ENCODE measurements at places on chromosomes 13 and 19.

- no peak for DNase-seq
Observed at GRCh38 chr19:1606138-1606651, 933 bp upstream of the UQCR11 start.

DNA sequence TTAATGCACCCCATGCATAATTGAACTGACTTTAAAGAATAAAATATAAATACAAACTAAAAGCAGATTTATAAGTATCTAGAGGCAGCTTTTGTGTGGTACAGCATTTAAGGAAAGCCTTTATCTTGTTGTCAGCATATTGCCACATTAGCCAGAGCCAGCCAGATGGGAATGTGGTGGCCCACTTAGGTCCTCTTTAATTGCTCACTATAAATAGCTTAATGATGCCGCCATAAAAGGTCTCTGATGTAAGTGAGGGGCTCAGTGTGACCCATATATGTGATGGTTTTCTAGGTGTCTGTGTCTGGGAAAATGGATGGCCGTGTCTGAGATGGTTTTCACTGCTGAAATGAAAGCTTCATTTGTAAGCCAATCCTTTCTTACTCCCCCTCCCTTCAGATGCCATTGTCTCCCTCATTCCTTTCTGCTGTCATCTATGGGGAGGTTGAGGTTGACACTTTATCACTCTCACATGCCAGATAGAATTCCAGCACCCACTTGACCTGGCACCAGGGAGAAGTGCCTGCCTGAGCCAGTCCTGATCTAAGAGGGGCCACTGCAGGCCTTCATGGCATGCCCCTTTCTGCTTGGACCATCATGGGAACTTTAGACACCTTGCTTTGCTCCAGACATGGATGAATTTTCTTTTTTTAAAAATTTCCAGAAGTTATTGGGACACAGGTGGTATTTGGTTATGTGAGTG, 135.3 kb downstream of the MTUS2 start:
- no peak for DNase-seq

DNA sequence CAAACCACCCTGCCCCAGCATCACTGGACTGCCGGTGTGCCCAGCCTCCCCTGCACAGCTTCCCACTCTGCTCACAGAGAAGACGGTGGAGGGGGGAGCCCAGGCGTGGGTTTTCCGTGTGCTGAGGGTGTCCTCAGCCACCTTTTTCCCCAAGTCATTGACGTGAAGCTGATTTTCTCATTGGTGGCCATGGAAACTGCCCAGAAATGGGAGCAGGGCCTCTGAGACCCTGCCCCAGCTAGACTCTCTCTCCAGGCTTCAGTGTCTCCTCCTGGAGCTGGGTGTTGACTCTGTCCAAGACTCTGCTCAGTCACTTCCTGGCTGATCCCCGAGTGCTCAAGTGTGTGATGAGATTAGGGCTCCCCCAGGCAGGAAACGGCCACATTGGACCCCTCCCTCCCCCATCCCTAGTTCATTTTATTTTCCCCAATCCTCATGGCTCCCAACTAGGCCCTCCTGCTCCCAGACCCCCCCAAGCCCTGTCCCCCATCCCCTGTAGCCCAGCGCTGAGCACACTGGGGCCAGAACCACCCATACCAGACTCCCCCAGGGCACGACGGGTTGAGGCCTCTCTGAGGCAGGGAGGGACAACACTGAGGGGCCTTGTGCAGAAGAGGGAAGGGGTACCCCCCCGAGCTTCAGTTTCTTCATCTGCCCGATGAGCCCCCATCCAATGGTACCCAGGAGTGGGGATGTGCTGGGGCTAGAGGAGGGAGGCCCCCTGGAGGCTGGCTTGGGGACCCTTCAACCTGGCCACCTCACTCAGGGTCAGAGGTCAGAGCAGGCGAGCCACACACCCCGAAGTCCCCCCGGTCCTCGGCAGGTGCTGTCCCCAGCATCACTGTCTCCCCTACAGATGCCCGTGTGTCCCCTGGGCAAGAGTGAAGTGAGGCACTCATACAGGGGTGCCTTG, 1.2 kb upstream of the F2RL3 start:
- DNase-seq = no peak

DNA sequence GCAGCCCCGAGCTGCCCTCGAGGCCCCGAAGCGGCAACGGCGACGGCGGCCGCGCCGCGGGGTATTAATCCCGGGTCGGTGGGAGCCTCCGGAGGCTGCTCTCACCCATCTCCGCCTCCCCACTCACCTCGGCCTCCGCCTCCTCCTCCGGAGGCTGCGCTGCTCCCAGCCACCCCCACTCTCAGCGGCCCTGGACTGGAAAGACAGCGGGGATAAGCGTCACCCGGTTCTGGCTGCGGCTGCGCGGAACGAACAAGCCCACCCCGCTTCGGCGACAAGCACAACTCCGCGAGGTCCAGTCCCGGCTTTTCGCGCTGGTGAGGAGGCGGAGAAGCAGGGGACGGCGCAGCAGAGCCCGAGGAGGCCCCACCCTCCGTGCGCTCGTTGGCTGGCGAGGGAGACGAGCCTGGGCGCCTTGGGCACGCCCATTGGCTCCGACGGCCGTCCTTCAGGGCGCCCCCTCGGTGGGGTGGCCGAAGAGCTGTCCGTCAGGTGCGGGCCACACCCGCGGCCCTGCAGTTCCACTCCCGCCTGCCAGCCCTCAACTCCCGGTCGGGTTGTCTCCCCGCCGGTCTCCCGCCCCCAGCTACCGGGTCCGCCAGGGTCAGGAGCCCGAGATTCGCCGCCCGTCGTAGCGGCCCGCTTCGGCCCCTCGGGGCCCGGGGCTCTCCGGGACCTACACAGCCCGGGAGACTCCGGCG, at the start of gene ZMYM5:
ZMYM5 (minus strand) TSS at position 327 of the 701 bp plus-strand sequence. CDS start 11,469 bp downstream, outside the sequence.
- peak; percentile 97 for DNase-seq

- DNase-seq = no peak
Observed at GRCh38 chr19:47491358-47492136, 7.5 kb upstream of the KPTN start.

DNA sequence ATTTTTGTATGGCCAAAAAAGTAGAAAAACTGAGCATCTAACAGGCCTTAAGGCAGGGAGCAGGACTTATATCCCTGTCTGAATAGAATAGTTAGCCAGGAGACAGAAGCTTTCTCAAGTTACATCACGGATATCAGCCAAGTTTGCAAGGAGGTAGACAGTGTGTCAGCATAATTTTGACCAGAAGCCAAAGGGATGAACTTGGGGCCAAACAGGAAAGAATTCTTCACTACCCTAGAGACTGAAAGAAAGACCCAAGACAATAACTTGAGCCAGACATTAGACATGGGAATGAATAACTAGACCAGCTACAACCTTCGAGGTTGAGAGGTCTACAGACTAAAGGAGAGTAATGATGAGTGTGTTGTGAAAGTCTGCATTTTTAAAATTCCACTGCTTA, 48.1 kb upstream of the PCDH9 start:
- no peak for DNase-seq

- DNase-seq = no peak
Observed at GRCh38 chr13:104949840-104950740, 1585.4 kb downstream of the EFNB2 start.

GRCh38 chr13:44874886-44875630, 114.2 kb downstream of the NUFIP1 start:
- no peak for DNase-seq

- DNase-seq = no peak
Observed at GRCh38 chr13:52787235-52787634, 47.6 kb upstream of the CNMD start.

- DNase-seq = no peak
Observed at GRCh38 chr19:37970699-37971098, 63.7 kb downstream of the SIPA1L3 start.

DNA sequence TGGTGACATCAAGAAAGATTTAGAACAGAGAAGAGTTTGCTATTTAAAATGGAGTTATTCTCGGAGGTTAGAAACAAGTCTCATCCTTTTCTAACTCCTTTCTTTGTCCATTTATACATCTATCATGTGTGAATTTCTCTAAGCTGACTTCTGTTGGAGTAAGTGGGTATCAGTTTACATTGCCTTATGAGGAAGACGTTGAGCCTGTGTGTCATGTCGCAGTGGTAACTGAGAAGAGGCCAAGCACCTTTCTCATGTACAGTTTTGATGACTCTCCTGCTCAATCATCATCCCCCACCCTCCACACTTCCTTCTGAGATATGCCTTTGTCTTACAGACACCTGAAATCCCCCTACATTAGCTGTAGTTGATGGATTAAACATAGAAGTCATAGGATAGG, 624.8 kb downstream of the LIG4 start:
- no peak for DNase-seq

- DNase-seq = peak; percentile 92
Observed at GRCh38 chr13:109790942-109791605, 4.7 kb upstream of the IRS2 start.

GRCh38 chr13:112911285-112911701, 57.7 kb upstream of the MCF2L start:
- DNase-seq = no peak

DNA sequence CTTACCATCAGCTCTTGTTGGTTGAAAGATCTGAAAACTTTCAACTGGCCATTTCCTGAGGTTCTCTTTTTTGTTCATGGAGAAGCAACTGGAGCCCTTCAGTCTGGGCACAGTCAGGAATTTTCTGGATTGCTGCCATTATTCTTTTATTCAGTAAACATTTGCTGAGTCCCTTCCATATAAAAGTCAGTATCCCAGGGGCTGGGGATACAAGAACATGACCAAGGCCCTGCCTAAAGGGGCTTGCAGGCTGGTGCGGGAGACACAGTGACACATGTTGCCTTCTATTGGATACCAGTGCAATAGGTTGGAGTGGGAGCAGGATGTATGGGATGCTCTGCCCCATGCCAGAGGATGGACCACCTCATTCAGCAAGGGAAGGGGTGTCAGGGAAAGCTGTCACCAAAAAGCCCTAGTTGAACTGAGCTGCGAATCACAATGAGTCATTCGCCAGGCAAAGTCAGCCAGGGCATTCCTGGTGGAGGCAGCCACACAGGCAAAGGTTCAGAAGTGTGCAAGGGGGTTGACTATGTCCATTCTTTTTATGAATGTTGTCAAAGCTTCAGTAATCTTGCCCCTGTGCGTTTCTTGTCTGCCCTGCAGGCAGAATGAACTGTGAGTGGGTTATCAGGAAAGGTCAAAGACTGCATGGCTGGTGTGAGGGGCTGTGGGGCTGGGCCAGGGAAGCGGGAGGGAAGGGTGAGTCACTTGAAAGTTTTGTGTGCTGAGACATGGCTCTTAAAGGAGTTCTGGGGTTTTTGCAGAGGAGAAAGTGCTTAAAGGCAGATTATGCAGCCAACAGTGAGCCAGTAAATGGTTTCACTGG, 395.9 kb downstream of the KCNRG start:
- DNase-seq = no peak

DNA sequence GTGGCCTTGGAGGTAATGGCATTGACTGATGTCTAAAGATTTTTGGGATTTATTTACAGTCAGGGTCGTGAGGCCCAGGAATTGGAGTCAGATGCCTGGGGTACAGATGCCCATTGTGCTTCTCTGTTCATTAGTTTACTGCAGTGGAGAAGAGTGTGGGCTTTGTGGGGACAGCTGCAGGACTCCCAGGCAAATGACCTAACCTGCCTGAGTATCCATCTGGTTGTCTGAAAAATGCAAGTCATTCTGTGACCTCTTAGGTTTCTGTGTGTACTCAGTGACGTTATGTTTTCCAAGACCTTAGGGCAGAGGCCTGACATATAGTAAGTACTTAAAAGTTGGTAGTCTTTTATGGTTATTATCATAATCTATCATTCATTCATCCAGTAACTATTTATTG, 60.5 kb downstream of the SPATA13 start:
- no peak for DNase-seq

DNA sequence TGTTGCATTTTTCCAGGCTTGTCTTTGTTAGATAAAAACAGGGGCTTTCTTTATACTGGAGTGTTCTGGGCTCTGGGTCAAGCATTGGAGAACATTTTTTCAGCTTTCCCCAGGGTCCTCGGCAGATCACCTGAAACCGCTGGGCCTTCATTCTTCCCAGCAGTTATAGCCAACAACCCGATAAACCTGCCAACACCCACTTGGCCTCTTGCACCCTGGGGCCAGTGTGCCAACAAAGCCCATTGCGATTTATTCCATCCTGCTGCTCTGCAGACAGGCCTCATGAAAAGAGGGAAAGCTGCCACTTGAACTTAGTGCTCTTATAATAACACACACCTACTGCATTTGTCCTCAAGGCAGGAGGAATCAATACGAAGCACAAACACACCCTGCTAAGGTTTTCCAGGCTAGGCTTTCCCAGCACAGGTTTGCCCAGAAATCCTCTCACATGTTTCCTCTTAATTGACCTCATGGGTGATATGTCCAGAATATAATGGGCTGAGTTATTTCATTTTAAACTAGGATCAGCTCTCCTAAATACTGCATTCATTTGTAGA, 669.3 kb downstream of the LIG4 start:
- peak; percentile 33 for DNase-seq

DNA sequence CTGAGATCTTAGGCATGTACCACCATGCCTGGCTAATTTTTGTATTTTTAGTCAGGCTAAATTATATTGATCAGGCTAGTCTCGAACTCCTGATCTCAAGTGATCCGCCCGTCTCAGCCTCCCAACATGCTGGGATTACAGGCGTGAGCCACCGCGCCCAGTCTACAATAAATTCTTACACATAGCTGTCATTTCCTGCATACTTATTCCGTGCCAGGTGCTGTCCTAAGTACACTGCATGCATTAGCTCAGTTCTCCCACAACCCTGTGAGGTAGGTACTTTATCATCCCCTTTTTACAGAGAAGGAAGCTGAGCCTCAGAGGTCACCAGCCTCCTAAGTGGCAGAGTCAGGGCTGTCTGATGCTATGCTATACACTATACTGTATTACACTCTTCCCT, 7.2 kb upstream of the RHPN2 start:
- DNase-seq = no peak

DNA sequence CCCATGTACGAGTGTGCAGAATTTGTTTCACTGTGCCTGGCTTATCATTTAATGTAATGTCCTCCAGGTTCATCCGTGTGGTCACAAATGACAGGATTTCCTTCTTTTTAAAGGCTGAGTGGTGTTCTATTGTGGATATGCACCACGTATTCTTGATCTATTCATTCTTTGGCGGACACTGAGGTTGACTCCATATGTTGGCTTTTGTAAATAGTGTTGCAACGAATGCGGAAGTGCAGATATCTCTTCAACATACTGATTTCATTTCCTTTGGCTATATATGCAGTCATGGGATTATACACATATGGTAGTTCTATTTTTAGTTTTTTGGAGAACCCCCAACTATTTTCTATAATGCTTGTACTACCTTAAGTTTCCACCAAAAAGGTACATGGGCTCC, 13.0 kb downstream of the OR7A5 start:
- DNase-seq = no peak

GRCh38 chr13:113595131-113595530, 10.6 kb downstream of the TFDP1 start:
- no peak for DNase-seq
